ENCODE measurements at places on chromosomes 4 and X.
A peak's percentile ranks its signal among the peaks of the same experiment; 100 is the strongest.

DNA sequence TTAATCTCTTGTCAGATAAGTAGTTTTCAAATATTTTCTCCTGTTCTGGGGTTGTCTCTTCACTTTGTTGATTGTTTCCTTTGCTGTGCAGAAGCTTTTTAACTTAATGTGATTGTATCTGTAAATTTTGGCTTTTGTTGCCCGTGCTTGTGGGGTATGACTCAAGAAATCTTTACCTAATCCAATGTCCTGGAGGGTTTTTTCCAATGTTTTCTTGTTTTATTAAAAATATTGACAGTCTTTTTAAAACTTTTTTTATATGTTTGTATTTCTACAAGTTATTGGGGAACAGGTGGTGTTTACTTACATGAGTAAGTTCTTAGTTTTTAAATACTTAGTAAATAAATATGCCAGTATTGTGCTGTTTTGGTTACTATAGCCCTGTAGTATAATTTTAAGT lies 44.9 kb downstream of the RTL3 start:
- DNase-seq, result no peak

DNA sequence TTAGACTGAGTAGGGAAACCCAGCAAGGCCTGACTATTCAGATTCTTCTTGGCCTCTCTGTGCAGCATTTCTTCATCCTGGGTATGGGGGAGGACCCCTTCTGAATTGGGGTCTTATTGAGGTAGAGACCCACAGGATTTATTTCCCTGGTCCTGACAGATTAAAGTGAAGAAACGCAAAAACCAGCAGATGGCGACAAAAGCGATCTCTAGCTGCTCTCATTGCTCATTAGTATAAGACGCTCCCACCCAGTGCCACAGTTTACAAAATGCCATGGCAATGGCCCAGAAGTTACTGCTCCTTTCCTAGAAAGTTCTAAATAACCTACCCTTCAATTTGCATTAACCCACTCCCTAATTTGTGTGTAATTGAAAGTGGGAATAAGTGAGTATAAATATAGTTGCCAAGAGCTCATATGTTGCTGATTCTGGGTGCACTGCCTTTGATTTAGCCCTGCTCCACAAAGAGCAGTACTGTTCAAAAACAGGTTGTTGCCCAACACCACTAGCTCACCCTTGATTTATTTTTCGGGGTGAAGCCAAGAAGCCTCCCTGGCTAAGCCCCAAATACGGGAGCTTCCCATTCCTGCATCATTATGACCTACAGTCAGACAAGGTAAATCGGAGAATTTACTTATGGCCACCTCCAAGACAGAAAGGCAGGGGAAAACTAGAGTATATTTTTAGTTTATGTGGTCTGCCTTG lies 3.7 kb upstream of the BEX4 start:
- peak; percentile 28 for DNase-seq

GRCh38 chrX:109679820-109680219 lies 53.2 kb downstream of the ACSL4 start:
- DNase-seq, result no peak

DNA sequence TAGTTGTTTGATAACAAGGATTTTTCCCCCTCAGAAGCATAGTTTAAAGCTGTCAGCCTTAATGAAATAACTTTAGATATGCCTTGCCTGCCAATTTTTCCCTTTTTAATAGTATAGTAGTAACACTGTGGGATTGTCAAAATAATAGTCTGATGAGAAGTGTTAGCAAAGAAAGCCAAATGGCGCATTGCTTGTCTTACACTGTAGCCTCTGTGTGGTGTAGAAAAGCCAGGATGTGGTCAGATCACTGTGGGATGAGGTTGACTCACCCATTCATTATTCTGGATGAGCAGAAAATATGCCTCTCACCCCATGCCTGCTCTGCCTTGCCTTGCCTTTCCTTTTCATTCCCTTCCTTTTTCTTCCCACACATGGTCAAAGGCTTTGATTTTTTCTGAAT lies 257.8 kb upstream of the NRK start:
- DNase-seq, result no peak

DNA sequence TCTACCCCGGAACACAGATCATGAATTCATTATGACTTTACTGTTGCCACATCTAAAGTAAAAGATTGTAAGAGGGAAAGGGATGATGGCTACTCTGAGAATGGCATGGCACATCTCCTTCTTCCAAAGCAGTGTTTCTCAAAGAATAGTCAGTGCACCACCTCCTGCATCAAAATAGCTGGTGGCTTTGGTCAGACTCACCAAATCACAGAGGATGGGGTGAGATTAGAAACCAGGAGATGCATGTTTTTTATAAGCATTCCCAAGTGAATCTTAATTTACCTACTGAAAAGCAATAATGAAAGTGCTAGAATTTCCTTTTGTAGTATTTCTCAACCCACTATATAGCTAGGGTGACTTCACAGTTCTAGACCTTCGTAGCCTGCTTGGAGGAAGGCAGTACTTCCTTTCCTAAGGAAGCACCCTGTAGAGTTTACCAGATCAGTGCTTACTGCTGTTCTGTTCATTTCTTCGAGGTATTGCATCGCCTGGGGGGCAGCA lies 340.8 kb upstream of the KLF3 start:
- DNase-seq, result no peak

- DNase-seq, result no peak
These were observed 1.5 kb downstream of the MGARP start for GRCh38 chr4:139278485-139278884.

DNA sequence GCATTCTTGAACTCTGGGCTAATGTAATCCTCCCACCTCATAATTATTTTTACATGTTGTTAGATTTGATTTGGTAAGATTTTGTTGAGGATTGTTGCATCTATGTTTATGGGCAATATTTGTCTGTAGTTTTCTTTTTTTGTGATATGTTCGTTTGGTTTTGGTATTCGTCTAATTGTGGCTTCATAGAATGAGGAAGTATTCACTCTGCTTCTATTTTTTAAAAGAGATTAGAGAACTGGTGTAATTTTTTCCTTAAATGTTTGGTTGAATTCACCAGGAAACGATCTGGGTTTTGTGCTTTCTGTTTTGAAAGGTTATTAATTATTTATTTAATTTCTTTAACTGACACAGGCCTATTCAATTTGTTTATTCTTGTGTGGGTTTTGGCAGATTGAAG lies 161.2 kb upstream of the NUDT6 start:
- DNase-seq, result no peak

GRCh38 chr4:186058253-186058979 lies 10.5 kb upstream of the TLR3 start:
- no peak for DNase-seq

DNA sequence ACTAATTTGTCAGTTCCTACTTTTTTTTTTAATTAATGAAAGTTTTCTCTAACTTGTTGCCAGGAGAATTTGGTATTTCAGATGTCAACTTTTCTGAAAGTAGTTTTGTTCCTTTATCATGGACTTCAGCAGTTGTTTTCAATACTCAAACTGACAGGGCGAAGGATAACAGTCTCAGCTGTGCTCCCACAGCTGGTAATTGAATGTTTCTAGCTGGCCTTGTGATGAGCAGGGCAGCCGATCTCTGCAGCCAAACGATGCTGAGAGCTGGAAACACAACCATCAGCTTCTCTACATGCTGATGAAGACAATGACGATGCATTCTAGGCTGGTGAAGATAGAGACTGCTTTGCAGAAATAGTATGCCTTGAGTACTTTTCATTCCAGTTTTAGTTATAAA lies 130.0 kb upstream of the MAP9 start:
- no peak for DNase-seq

- DNase-seq, result no peak
These were observed 4.0 kb upstream of the UBE2A start for GRCh38 chrX:119570351-119570835.

GRCh38 chr4:2408401-2408958 lies 10.0 kb downstream of the ZFYVE28 start:
- no peak for DNase-seq

GRCh38 chrX:71148278-71148663 lies 3.6 kb downstream of the NLGN3 start:
- DNase-seq, result no peak

- DNase-seq, result no peak
These were observed 75.4 kb downstream of the ABLIM2 start for GRCh38 chr4:8083086-8083825.

- DNase-seq, result no peak
These were observed 297.8 kb upstream of the FAM241A start for GRCh38 chr4:111847296-111848008.

GRCh38 chr4:159191989-159192388 lies 89.1 kb downstream of the RAPGEF2 start:
- no peak for DNase-seq

GRCh38 chr4:182699795-182700194 lies 217.4 kb downstream of the DCTD start:
- DNase-seq, result no peak

DNA sequence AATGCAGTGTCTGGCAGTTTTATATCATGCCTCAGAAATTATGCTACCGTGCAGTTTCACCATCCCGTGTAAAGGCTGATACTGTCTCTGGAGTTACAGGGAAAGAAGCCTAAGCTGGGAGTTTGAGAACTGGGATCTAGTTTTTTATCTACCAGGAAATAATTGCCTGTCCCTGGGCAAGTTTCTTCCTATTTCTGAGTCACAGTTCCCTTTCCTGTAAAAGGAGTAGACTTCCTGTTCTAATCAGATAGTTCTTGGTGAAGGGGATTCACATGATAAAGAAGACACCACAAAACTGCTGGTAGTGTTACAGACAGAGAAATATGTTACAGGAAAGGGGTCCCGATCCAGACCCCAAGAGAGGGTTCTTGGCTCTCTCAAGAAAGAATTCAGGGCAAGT lies 17.1 kb downstream of the HERC3 start:
- no peak for DNase-seq

DNA sequence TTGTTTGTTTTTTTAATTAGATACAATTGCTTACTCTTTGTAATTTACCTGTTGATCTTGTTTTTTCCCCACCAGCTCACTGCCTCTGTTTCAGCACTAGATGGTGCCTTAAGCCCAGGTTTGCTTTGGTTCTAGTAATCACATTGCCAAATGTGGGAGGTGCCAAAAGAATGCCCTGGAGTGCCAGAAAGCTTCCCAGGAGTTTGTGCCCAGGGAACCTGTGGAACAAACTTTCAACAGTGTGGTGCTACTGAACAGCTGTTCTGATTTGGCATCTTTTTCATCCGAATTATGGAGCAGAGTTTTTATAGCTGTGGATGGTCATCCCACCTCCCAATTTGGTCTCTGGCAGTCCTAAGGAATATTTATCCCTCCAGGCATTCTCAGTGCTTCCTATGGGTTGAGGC lies 1000.7 kb downstream of the STIM2 start:
- DNase-seq, result no peak

- DNase-seq, result no peak
These were observed 18.1 kb upstream of the PLP1 start for GRCh38 chrX:103758555-103758954.

- no peak for DNase-seq
These were observed 543.5 kb downstream of the PDHA2 start for GRCh38 chr4:96383349-96383748.

DNA sequence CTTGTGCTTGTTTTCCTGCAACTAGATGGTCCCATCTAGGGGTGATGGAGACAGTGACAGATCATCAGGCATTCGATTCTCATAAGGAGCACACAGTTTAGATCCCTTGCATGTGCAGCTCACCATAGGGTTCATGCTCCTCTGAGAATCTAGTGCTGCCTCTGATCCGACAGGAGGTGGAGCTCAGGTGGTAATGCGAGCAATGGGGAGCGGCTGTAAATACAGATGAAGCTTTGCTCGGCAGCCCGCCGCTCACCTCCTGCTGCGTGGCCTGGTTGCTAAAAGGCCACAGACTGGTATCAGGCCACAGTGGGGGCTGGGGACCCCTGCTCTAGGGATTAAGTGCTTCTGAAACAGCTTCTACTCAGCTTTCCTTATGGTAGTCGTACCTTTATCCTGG lies 28.5 kb upstream of the CCDC110 start:
- no peak for DNase-seq

DNA sequence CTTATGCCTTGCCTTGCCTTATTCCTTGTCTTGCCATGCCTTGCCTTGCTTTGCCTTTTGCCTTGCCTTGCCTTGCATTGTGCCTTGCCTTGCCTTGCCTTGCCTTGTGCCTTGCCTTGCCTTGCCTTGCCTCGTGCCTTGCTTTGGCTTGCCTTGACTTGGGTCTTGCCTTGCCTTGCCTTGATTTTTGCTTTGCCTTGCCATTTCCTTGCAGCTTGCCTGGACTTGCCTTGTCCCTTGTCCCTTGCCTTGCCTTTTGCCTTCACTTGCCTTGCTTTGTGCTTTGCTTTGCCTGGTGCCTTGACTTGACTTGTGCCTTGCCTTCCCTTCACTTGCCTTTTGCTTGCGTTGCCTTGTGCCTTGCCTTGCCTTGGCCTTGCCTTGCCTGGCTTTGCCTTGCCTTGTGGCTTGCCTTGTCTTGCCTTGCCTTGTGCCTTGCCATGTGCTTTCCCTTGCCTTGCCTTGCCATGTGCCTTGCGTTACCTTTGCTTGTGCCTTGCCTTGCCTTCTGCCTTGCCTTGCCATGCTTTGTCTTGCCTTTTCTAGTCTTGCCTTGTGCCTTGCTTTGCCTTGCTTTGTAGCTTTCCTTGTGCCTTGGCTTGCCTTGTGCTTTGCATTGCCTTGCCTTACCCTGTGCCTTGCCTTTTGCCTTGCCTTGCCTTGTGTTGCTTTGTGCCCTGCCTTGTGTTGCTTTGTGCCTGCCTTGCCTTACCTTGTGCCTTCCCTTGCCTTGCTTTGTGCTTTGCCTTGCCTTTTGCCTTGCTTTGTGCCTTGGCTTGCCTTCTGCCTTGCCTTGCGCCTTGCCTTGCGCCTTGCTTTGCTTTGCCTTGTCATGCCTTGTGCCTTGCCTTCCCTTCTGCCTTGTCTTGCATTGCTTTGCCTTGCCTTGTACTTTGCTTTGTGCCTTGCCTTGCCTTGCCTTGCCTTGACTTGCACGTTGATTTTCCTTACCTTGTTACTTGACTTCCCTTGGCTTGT lies 92.8 kb downstream of the TAB3 start:
- no peak for DNase-seq

DNA sequence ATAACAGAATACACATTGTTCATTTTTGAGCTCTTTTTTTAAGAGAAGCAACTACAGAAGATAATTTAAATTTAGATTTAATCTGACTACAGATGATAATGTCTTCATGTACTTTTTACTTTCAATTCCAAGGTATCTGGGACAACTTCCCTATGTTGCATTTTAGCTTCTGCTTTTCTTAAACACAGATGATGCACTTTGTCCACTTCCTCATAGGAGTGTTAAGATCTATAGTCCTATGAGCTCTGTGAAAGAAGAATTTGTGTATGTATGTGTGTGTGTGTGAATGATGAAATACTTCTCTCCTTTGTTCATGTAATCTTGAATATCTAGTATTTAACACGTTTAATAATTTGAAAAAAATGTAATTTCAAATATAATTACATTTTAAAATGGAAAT lies 5.3 kb upstream of the FHIP1A start:
- DNase-seq, result no peak

DNA sequence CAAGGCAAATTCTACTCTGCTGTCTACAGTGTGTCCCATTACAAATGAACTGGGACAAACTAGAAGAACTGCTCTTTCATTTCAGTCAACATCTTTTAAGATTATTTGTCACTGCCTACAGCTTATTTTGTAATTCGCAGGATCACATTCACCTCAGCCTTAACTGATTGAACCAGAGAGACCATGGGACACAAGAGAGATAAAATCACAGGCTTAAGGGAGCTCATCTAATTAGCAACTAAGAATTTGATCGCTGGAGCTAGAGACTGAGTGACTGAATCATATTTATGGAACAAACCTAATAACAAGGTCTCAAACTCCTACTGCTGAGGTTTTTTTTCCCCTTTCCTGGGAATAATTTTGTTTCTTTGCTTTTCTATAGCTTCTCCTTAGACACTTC lies 898.2 kb downstream of the PCDH18 start:
- no peak for DNase-seq
